Epithelial cell of esophagus (primary cell): ENCODE measurements at places on chromosomes 4 and X.
A peak's percentile ranks its signal among the peaks of the same experiment; 100 is the strongest.

DNA sequence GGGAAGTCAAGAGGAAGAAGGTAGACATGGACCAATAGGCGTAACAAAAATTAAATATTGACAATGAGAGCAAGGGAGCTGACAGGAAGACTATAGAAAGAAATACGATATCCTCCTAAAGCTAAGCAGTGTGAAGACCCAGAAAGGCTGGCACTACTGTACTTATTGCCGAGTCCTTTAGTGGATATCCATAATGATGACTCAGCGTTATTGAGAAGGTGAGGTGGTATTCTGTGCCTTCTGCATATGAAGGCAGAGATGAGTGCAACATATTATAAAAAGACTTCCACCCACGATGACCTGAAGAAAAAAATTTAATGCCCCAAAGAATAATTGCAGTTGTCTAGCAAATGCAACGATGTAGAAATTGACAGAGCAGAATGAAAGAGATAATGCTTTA lies 13.0 kb upstream of the MCF2 start:
- DNase-seq = no peak

DNA sequence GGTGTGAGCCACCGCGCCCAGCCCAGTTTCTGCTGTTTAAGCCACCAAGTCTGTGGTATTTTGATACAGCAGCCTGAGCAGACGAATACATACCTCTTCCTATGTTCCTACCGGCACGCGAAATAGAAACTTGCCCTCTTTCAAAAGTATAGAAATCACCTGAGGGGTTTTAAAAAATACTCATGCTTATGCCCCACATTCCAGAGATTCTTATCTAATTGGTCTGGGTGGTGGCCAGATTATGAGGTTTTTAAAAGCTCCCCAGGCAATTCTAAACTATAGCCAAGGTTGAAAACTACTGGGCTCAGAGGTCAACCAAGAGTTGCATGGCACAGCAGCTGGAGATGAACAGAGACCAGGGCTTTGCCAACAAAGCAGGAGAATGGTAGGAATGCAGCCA lies 24.9 kb upstream of the HUWE1 start:
- DNase-seq = peak; percentile 35

DNA sequence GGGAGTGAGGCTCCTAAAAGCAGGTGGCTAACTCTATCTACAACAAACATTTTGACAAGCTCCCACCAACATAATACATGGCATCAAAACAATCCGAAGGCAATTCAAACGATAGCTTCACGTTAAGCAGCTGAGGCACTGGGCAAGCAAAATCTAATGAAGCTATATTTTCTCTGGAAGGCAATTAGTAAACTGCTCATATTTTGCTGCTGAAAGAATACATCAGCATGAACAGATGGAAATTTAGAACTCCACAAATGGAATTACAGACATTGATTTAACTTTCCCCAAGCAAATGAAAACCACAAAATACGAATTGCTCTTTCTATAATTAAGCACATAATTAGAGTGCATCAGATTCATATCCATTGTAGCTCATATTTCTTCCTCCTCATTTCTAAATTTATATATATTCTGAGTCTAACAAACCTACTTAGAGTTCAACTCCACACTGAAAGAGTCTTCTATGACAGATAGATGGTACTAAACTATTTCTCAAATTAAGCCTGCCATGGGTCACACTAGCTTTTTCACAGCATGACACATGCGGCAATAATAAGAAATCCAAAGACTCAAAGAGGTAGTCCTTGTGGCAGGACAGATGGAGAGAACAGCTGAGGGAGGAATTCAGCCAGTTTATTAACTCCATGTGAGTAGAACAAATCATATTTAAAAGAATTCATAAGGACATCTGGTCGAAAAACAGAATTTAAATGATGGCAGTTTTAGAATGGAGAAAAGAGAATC lies 305.4 kb downstream of the MAPK10 start:
- no peak for DNase-seq

- no peak for DNase-seq
Measured at GRCh38 chr4:99759346-99759984, 57.2 kb upstream of the DAPP1 start.

DNA sequence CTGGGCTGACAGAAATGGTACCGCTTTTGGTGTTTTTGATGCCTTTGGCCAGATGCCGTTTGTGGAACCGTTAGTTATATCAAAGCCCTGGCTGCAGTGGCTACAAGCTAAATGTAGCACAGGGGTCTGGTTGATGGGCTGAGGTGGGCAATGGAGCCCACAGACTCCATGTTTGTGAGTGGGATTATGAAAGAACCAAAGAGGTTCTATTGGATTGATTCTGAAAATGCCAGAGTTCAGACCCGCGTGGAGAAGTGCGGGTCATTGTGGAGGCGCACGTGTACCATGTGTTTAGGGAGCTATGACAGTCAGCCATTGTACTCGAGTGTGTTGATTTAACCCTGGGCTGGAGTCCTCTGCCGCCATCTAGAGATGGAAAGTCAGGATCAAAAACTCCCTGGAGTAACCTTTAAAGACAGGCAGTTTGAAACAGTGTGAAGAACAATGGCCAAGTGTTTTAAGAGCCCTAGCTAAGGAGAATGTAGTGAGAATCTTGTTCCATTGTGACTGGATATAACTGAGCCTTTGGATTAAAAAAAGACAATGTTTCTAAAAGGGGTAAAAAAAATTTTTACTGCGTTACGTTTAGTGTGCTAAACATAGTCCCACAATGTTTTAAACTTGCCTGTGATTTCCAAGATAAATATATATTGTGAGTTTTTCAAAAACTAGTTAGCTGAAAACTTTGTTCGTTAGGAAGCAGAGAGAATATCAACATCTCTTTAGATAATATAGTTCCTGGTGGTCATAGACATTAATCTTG lies 12.7 kb downstream of the ART3 start:
- DNase-seq = peak; percentile 81

GRCh38 chr4:168877511-168878491 lies 132.3 kb downstream of the CBR4 start:
- DNase-seq = peak; percentile 29

GRCh38 chrX:40097504-40098263 lies at the start of gene BCOR:
Gene BCOR (minus strand): TSS chrX:40097958. CDS start chrX:40077929, 20,029 bp downstream.
- peak; percentile 71 for DNase-seq

GRCh38 chrX:66553973-66554372 lies 84.9 kb downstream of the EDA2R start:
- no peak for DNase-seq

DNA sequence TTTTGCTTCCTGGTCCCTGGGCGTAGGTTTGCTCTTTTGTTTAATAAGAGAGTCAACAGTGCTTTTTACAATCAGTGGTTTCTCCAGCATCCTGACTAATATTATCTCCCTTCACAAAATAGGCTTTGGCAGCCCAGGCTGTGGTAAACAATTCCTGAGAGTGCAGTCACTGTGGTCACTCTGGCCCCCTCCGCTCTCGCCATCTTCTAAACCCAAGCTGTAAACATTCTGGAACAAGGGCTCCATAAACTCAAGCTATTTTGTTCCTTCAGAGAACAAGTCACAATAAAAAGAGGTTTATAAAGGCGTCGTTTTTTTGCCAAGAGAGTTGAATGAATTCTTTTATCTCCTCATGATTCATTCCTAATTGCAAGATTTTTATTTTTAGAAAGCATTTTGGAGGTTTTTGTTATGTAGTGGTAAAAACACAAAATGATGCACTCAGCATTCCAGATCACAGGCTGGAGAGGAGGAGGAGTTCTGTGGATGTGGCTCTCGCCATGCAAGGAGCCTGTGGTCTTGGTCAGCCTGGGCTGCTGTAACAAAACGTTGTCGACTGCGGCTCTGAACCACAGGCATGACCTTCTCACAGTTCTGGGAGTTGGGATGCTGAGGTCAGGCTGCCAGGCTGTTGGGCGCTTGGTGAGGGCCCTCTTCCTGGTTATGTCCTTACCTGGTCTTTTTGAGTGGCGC lies 486.4 kb upstream of the FAT1 start:
- DNase-seq = no peak

DNA sequence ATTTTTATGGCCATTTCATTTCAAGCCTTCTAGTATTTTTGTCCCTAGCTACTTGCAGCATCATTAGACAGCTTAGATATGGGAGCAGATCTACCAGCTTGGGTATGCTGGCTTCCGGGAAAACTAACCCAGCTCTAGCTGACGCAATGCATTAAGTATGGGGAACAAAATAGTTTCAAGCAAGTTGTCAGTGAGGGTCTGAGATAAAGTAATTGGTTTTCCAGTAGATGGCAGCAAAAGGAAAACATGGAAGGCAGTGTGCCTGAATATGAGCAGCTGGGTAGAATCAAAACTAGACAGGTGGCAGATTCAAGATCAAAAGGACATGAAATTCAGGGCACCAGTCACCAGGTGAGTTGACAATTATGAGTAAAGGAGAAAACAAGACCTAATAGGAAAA lies 340.9 kb upstream of the CTSO start:
- DNase-seq = peak; percentile 84

DNA sequence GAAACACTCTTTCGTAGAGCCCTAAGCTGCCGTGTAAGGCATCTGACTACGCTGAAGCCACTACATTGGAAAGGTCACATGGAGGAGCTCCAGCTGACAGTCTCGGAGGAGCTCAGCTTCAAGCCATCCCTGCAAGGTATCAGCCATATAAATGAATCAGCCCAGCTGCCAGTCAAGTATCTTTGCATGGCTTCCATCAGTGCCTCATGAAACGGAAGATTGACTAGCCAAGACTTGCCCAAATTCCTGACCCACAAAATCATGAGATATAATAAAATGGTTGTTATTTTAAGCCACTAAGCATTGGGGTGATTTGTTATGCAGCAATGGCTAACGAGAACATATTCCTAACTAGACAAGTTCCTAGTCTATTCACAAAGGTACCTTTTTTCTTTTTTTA lies 104.1 kb upstream of the SCOC start:
- DNase-seq = peak; percentile 83

DNA sequence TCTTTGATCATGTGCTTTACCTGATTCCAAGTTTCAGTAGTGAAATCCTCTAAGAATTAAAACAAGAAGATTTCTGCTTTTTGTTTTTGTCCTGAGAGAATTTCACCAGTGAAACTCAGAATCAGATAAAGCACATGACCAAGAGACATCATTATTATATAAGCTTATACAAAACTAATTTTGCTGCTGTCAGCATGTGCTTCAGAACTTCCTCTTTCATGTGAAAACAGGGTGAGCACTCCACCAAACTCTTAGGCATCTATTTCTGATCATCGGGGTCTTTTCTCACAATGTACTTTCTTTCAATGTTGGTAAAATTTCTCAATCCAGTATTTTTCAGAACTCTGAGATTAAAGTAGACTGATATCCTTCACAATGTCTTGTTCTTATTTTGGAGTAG lies 152.1 kb downstream of the SLC39A8 start:
- DNase-seq = no peak

DNA sequence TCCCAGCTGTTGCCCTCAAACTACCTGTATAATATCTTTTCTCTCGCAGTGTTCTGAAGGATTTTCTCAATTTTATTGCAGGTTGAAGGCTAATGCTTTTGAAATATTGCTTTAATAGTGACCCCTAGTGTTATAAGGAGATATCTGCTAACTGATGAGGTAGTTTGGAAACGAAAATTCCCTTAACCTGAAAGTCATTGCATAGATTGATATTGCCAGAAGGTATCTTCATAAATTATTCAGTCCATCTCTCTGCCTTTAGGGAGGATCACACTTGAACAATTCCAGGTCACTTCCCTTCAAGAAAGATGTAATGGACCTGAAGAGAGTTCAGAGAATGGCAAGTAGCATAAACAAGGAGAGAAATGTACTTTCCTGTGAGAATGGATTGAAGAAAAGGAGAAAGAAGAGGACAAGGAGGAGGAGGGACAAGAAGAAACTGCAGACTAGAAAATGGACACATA lies 44.1 kb downstream of the TIGD4 start:
- DNase-seq = peak; percentile 46

DNA sequence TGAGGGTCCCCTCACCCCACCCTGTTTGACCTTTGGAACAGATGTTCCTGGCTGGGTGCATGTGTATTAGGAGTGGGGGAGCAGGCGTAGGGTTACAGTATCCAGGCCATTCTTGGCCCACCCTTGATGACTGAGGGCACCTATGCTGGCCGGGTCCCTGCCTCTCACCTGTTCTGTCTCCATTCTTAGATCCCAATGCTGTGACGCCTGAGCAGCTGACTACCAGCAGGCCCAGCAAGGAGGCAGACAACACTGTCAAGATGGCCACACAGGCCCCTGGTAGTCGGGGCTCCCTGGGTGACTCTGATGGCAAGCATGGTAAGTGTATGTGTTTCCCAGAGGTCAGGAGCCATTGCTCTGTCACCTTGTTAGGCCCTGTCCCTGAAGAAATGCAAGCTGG lies 10.9 kb downstream of the EFNB1 start:
- DNase-seq = no peak
